ENCODE measurements at places on chromosomes 7 and 10.

GRCh38 chr7:85483177-85483576 lies 296.3 kb upstream of the SEMA3D start:
- peak; percentile 92 for DNase-seq

DNA sequence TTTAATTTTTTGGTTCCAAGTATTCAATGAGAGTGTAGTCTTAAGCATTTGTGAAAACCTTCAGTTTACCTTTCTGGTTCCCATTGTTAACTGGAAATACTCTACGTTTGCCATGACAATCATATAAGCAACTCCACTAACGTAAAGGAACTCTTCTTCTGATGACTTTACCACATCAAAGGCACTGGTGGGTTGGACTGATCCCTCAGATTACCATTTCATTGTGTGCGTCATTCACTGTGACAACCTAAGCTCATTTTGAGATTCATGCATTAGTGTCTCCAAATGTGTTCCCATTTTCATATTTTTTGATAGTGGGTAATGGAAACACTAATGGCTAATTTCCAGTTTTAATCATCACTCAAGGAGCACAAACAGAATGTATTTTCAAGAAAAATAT lies 119.9 kb upstream of the COL1A2 start:
- DNase-seq: no peak

DNA sequence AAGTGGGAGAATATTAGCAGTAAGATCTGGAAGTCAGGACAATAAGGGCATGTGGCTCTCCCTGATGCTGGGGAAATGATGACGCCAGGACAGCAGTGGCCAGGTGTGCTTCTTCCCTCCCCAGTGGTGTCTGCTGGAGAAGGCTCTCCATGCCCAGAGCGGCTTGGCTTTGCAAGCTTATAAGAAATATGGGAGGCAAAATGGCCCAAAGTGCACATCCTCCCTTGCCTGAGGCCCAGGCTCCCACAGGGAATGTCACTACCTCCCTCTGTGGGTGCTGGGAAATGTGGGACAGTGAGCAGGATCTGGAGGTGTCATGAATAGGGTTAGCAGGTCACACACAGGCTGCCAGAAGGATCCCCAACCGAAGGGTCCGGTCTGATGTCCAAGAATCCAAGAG lies 17.1 kb upstream of the ZNF488 start:
- no peak for DNase-seq

DNA sequence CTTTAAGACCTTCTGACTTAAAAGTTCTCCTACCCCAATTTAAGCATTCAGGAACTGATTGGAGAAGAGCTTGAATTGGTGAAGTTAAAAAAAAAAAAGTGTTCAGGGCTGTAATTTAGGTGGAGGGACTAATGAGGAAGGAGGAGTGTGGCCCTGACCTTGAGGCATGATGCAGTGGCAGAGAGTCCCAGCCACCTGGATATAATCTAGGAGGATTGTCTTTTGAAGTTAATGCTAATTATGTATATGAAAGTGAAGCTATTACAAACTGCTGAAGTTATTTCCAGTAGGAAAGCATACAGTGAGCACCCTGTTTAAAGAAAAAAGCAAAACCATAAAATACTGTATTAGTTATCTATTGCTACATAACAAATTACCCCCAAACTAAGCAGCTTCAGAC lies 31.5 kb downstream of the ADD3 start:
- no peak for DNase-seq

DNA sequence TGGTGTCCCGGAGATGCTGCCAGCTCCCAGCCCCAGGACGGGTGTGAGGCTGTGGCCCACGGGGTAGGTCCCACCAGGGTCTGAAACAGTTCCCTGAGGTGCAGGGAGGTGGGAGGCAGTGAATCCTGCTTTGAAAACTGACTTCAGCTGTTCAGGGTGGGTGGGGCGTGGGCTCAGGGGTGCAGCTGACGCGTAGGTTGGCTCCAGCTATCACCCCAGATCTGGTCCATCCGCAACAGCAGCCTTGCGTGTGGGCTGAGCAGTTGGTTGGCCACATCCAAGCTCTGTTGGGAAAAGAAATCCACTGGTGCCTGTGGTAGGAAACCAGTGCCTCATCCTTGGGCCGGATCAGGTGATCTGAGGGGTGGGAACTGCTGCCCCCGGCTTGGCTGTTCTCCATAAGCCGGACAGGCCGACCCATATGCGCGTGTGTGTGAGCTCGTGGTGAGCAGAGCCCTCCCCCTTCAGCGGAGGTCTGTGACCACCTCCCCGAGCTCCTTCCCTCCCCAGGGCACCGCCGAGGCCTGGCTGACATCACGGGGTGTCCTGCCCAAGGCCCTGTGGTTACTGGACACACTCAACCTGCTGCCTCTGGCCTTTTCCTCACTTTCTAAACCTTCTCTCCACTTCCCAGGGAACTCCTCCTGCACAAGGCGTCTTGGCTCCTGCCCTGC lies 15.4 kb upstream of the FAM20C start:
- DNase-seq: no peak

DNA sequence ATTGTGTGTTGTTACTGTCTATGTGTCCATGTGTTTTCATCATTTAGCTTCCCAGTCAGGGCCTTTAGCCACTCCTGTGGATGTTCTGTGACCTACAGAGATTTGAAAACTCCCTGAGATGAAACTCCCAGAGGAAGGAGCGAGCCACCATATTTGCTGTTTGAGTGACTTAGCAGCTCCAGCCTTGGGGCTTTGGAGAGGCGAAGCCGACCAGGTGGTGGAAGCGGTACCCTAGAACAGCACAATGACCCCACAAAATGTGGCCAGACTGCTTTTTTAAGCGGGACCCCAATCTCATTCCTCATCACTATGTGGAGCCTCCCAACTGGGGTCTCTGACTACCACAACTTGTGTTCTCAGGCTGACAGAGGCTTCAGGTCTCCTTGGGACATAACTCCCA lies 323.9 kb upstream of the KCND2 start:
- no peak for DNase-seq

GRCh38 chr10:16909961-16910792 lies 93.0 kb upstream of the RSU1 start:
- DNase-seq: no peak

GRCh38 chr10:95451568-95452524 lies 109.3 kb downstream of the SORBS1 start:
- DNase-seq: peak; percentile 50

- DNase-seq: no peak
Observed at GRCh38 chr7:25839084-25839769, 312.8 kb upstream of the NFE2L3 start.

- no peak for DNase-seq
Observed at GRCh38 chr10:93267521-93267920, 193.8 kb downstream of the CYP26A1 start.

DNA sequence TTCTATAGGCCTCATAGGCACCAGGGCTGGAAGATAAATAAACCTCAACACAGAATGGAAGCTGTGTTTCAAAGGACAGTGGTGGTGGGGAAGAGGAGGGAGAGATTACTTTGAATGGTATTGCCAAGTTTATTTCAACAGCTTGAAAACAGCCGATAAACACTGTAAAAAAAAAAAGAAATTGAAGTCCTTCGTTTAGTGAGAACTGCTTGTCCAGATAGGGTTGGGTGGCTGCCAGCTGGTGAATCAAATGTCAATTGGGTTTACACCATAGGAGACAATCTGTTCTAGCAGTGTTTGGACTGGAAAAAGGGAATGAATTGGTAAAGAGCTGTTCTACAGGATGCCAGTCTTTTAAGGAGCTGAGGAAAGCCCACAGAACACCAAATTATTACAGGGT lies 254.8 kb downstream of the PHF14 start:
- DNase-seq: peak; percentile 4

DNA sequence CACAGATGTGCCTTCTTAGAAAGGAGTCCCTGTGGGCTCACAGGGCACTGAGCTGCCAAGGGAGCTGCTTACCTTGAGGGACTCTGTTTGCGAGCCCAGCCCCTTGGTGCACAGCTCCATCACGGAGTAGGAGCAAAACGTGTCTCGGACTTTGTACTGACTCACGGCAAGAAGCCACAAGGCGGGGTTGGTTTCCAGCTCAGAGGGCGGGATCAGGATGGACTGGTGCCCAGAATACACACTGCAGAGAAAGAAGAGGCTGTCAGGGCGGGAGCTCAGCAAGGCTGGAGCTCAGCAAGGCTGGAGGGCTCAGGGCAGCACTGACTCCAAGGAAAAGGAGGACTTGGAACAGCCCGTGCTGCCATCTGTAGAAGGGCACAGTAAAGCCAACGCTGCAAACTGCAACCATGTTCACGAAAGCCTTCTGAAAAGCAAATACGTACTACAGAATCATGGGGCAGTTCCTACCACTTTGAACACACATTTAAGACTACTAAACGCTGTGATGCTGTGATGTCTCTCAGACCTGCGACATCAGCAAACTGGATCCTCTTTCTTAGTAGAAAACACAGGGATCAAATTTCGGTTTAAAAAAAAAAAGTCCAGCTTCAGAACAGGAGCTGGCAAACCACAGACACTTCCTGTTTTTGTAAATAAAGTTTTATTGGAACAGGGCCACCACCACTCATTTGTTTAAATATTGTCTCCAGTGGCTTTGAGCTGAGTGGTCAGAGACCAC lies 194.3 kb downstream of the ZMYND11 start:
- peak; percentile 97 for DNase-seq

DNA sequence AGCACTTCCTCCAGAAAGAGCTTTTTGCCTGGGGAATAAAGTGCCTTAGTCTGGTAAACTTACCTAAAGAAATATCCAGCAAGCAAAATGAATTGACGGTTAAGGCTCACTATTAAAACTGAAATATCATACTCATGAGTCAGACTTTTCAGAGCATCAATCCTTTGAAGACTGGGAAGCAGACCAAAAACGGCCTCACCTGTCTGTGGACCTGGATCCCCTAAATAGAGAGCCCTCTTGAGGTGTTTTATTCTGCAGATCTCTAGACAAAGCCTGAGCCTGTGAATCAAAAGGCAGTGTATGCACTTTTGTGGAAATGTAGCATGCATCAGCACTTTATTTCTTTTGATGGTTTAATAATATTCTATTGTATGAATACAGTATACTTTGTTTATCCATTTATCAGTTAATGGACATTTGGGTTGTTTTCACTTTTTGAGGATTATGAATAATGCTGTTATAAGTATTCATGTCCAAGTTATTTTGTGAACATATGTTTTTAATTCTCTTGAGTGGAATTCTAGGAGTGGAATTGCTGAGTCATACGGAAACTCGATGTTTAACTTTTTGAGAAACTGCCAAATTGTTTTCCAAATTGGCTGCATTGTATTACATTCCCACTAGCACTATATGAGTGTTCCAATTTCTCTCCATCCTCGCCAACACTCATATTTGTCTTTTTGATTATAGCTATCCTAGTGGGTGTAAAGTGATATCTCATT lies 449.0 kb upstream of the IGFBP3 start:
- peak; percentile 95 for DNase-seq

DNA sequence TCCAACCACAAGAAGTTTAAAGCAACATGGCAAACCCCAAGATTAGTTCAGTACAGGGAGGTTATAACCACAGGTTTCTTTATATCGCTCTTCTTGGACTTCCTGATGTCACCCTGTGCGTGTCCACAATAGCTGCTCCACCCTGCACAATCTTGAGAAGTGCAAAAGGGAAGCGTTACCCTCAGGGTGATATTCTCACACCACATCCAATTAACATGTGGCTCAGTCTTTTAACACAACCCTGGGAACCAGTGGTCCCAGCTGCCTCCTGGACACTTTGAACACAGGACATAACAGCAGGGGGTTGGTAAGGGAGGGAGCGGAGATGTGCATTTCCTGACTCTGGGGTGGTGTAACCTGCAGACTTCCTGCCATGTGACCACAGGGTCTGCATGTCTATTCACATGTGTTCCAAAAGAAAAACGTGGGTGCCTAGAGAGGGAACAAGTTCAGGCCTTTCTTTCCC lies 64.6 kb downstream of the GSAP start:
- DNase-seq: no peak

GRCh38 chr7:143396625-143397556 lies 11.8 kb downstream of the EPHA1 start:
- DNase-seq: peak; percentile 76

DNA sequence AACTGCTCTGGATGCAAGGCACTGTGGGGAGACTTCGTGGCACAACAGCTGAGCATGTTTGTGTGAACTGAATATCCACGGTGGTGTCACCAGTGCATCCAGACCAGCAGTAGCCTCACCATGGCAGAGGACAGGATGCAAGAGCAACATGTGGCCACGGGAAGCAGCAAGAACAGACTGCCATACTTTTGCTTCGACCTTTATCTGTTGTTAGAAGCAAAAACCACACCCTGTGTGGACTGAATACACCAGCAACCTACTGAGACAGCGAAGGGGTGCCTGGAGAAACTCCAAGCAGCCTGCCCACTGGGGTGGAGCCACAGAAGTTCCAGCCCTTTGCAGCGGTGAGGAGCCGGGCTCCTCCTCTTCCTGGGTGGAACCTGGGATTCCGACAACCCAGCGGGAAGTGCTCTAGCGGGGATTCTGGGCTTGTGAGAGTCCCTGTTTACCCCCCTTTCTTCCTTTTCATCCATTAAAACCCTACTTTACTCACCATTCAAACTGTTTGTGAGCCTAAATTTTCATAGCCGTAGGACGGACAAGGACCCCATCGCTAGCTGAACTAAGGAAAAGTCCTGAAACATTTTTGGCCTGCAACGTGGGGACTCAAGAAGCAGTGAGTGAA lies 584.9 kb downstream of the GRM8 start:
- no peak for DNase-seq

DNA sequence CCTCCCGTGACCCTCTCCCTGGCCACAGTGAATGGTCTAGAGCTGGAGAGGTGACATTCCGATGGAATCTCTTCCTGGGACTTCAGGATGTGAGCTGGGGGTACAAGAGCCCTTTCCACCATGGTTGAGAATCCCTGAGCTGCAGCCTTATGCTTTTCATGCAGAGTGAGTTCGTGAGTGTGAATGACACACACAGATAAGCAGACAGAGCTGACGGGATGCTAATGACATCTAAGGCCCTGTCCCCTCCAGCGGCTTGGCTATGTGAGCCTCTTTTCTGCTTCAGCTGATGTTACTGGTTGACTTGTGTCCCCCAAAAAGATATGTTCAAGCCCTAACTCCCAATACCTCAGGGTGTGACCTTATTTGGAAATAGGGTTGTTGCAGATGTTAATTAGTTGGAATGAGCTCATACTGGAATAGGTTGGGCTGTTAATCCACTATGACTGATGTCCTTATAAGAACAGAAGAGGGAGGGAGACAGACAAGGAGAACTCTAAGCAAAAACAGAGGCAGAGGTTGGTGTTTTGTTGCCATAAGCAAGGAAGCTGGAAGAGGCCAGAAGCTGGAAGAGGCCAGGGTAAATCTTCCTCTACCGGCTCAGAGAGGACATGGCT lies 111.1 kb upstream of the AFAP1L2 start:
- no peak for DNase-seq

DNA sequence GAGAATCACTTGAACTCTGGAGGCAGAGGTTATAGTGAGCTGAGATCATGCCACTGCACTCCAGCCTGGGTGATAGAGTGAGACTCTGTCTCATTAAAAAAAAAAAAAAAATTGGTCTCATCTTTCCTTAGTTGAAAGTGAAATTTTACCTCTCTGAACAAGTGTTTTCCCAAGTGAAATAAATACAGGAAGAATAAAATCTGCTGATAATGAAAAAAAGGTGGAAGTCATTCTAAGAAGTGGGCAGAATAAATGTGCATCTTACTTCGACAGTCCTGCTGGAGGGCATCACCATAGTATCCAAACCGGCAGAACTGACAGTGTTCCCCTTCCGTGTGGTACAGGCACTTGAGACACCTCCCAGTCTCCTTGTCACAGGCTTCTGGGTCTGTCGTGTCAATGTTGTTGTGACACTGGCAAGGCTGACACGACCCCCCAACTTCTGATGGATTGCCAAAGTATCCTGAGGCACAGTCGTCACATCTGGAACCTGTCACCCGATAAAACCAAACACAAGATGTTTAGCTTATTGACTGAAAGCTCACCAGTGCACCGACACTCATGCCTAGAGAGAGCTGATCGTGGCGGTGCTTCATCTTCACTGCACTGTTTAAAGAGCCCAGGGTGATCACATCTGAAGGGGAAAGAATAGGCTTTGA lies 49.6 kb downstream of the LAMB1 start:
- no peak for DNase-seq
